ENCODE measurements at places on chromosomes 4 and X. TPM values are rescaled to one million over a fixed set of nuclear protein-coding genes. Genes with fewer than 3 reads are reported as not detected.

DNA sequence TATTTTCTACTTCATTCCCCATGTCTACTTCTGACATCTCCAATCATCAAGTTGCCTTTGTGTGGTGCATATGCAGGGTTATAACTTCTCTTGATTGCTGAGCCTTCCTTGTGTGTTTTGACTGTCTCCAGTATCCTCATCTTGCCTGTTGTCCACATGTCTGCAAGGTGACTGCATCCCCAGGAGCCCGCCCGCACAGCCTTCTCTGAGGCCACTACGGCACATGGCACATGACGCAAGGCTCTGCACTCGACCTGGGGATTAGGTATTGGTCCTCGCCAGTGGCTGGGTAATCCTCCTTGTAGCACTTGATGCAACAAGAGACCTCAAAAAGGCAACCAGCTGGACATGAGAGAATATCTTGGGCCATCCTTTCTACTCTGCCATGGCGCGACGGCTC lies 122.6 kb downstream of the SORBS2 start:
- H3K4me1 ChIP-seq = no peaks in the 10 kb centered on the region
- H3K27ac ChIP-seq = no peak overlapping the region
- no peak for DNase-seq

GRCh38 chr4:185429660-185430059 lies 3.9 kb upstream of the UFSP2 start:
- H3K4me3 ChIP-seq = no peak overlapping the region
- DNase-seq = no peak
- H3K4me1 ChIP-seq = no peaks in the 10 kb centered on the region
- no peaks in the 10 kb centered on the region for H3K36me3 ChIP-seq
- H3K27ac ChIP-seq = no peak overlapping the region

DNA sequence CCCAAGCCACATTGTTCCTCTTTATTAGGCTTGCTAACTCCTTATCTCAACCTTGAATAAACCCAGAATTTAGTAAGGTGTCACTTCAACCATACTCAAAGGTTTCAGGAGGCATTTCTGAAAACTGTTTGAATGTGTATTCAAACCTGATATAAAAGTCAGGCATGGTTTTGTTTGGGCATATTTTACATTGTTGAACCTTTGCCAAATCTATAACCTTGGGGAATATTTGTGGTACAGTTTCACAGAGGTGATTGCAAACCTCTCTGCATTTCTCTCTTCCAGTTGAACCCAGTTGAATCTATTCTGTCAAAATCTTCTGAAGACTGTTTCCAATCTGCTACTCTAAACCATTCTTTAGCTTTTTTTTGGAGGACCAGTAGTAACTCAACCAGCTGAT lies 409.0 kb downstream of the TECRL start:
- no peaks in the 10 kb centered on the region for H3K4me1 ChIP-seq
- no peaks in the 10 kb centered on the region for H3K36me3 ChIP-seq
- H3K27me3 ChIP-seq = no peaks in the 10 kb centered on the region
- DNase-seq = no peak

The TEX13A gene
- total RNA-seq = not detected

The SYTL4 gene
- total RNA-seq = 338 TPM

The C4orf54 gene
- total RNA-seq = not detected

GRCh38 chr4:101075536-101075935 lies 271.8 kb downstream of the PPP3CA start:
- no peaks in the 10 kb centered on the region for H3K27me3 ChIP-seq
- no peak overlapping the region for H3K4me3 ChIP-seq
- no peak for DNase-seq
- H3K4me1 ChIP-seq = peaks cover 18% of the 10 kb centered on the region
- H3K36me3 ChIP-seq = peaks cover 4% of the 10 kb centered on the region

All from tibial nerve (tissue), 4 donors.